SJCRH30 (cell line): ENCODE measurements at places on chromosomes 4 and X. TPM values are rescaled to one million over a fixed set of nuclear protein-coding genes. Genes with fewer than 3 reads are reported as not detected.

- H3K4me1 ChIP-seq, result no peaks in the 10 kb centered on the region
- H3K27ac ChIP-seq, result no peak overlapping the region
- no peak overlapping the region for H3K4me3 ChIP-seq
- no peaks in the 10 kb centered on the region for H3K36me3 ChIP-seq
- DNase-seq, result no peak
Measured at GRCh38 chrX:104284507-104284906, 29.8 kb upstream of the ESX1 start.

DNA sequence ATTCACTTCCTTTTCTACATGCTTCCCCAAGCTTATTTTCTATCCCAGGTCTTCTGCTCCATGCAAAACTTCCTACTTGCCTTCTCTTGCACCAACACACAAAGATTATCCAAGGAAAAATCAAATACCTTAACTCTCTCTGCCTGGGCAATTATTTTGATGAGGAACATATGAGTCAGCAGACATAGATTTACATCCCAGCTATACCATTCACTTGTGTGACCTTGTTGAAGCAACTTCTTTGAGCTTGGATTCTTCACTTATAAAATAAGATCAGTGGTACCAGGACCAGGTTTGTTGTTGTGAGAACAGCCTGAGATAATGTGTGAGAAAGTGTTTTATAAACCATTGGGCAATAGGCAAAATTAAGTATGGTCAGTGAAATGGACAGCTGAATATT, 39.1 kb upstream of the TMEM192 start:
- H3K4me1 ChIP-seq, result no peaks in the 10 kb centered on the region
- H3K27me3 ChIP-seq, result no peaks in the 10 kb centered on the region
- H3K36me3 ChIP-seq, result no peaks in the 10 kb centered on the region
- no peak overlapping the region for H3K27ac ChIP-seq
- DNase-seq, result no peak

DNA sequence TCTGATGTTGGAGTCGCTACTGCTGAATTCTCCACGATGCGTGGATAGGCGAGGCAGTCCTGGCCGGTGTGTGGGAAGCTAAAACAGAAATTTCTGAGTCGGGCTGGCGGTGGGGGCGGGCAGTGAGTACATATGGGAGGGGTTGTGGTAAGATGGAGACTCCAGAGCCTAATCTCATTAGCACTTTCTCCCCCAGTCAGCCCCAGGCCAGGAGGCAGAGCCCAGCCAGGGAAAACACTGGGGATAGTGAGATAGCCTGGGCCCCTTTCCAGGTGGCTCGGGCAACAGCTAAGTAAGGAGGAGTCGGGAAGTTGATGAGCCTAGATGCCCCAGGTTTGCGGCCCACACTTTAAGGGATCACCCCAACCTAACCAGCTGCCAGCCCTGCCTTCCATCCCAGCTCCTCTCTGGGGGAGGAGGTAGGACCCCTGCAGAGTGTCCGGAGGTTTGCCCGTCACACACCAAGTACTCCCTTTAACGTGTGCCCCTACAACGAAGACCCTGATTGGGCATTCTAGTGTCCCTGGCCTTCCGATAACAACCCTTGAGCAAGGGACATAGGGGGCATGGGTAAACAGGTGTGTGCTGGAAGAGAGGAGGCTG, 2.4 kb upstream of the LOC101059915 start:
- H3K4me3 ChIP-seq, result no peak overlapping the region
- no peaks in the 10 kb centered on the region for H3K36me3 ChIP-seq
- H3K27me3 ChIP-seq, result no peaks in the 10 kb centered on the region
- no peak for DNase-seq

- H3K27me3 ChIP-seq, result peaks cover 20% of the 10 kb centered on the region; the same call in 1 of the 2 replicates
- no peak for DNase-seq
- no peaks in the 10 kb centered on the region for H3K36me3 ChIP-seq
- H3K4me3 ChIP-seq, result no peak overlapping the region
- H3K4me1 ChIP-seq, result no peaks in the 10 kb centered on the region
- H3K27ac ChIP-seq, result no peak overlapping the region
Measured at GRCh38 chr4:8071766-8072165, 86.8 kb downstream of the ABLIM2 start.

DNA sequence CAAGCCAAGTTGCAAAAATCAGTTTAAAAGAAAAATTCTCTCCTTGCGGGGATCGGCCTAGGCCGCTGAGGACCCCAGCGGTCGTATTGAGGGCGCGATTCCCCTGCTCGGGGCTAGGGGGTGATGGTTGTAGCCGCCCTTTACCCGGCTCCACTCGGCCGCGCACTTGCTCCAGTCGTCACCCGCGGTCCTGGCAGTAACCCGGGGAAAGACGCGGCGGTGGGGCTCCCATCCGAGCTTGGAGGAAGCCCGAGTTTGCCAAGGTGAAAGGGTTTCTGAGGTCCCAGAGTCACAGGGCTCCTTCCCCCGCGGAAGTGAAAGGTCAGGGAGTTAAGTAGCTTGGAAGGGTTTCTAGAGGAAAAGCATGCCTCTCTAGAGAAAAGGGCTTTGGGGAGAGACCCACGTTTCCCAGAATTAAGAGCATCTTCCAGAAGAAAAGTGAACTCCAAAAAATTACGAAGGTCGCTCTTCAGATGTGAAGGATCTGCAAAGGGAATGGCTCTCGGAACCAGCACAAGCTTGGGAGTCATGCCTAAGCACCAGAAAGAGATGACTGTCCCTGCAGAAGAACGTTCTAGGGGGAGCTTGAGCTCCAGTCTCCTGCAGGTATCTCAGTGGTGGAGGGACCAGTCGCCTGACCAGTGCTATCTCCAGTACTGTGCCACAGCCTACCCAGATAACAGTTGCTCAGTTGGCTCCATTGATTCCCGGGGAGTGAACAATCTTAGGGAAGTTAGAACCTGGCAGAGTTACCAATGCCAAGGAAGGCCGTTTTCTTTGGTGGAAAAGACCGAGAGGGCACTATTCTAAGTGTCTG, 875 bp downstream of the LAP3 start:
- peaks cover 7% of the 10 kb centered on the region for H3K36me3 ChIP-seq
- peak overlapping the region; percentile 60 for H3K4me3 ChIP-seq
- no peaks in the 10 kb centered on the region for H3K4me1 ChIP-seq
- H3K27ac ChIP-seq, result peak overlapping the region; percentile 18; the same call in 1 of the 2 replicates
- H3K27me3 ChIP-seq, result no peaks in the 10 kb centered on the region
- no peak for DNase-seq

- H3K4me1 ChIP-seq, result peaks cover 18% of the 10 kb centered on the region; the same call in 1 of the 2 replicates
- H3K4me3 ChIP-seq, result no peak overlapping the region
- H3K36me3 ChIP-seq, result no peaks in the 10 kb centered on the region
- no peaks in the 10 kb centered on the region for H3K27me3 ChIP-seq
- no peak for DNase-seq
Measured at GRCh38 chr4:38004887-38005286, 44.7 kb downstream of the PTTG2 start.

DNA sequence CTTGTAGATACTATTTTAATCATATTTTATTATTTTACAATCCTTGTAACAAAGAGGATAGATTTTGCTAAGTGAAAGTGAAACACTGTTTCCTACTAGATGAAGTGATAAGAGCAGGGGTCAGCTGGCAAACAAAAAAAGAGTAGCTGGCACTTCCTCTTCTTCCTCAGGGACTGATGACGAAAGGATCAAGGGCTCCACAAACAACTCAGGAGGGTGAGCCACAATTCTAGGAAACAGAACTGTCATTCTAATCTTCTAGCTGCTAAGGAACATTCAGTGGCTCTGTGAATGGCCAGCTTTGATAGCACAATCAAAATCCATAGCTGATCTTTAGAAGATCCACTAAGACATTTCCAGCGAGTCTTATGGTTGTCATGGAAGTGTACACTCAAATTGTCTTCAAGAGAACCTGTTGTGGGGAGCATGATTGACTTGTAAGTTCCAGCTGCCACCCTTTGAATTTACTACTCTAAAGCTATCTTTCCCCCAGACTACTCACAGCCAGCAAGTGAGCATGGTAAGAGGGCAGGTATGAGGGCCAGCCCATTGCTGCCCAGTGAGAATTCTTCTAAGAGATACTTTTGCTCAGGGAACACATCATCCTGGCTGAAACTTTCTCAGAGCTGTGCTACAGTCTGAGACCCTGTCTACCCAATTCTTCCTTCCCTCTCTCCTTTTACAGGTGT, 275.7 kb upstream of the RASGEF1B start:
- no peak overlapping the region for H3K4me3 ChIP-seq
- no peaks in the 10 kb centered on the region for H3K36me3 ChIP-seq
- DNase-seq, result no peak
- H3K27me3 ChIP-seq, result no peaks in the 10 kb centered on the region; the same call in 1 of the 2 replicates

GRCh38 chr4:40307627-40308497, 27.3 kb upstream of the CHRNA9 start:
- no peak overlapping the region for H3K4me3 ChIP-seq
- H3K36me3 ChIP-seq, result no peaks in the 10 kb centered on the region
- no peak overlapping the region for H3K27ac ChIP-seq
- no peak for DNase-seq
- H3K4me1 ChIP-seq, result no peaks in the 10 kb centered on the region

DNA sequence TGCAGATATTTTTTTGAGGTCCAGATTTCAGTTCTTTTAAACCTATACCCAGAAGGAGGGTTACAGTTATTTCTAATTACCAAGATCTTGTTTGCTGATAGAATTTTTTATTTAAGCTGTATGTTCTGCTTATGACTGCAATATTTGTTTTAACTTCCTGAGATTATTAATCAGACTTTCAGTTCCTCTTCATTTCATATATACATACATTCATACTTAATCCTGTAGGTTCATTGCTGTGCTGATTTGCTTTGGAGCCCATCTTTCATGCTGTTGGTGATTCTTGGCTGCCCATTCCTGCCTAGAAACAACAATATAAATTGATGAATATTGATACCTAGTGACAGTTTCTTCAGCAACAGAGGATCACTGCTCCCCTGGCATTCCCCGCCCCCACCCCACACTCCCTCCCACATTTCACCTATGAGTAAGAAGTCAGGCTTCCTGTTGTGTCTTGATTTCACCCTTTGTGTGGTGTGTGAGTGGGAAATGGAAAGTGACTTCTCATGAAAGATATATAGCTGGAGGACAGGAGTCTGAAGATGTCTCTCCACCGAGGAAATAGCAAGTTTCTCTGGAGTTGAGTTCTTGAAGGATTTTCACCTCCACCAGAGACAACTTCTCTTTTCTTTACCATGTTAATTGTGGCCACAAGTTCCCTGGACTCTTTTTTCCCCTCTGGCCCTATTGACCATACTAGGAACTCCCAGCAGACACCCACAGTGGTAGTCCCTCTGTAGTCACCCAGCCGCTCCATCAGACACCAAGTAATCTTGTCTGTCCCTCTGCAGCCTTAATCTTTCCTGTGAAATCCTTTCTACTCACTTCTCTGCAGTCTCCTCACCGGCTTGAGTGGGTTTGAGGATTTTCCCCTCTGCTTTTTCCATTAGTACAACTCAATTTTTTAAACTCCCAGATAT, 118.4 kb downstream of the ASB9 start:
- H3K4me3 ChIP-seq, result no peak overlapping the region
- 0 out of 2 replicates have a peak, but pooled peaks cover 5% of the 10 kb centered on the region for H3K4me1 ChIP-seq
- no peak for DNase-seq
- H3K36me3 ChIP-seq, result no peaks in the 10 kb centered on the region
- no peak overlapping the region for H3K27ac ChIP-seq

- DNase-seq, result no peak
- no peaks in the 10 kb centered on the region for H3K36me3 ChIP-seq
- no peak overlapping the region for H3K4me3 ChIP-seq
- no peak overlapping the region for H3K27ac ChIP-seq
- no peaks in the 10 kb centered on the region for H3K27me3 ChIP-seq
Measured at GRCh38 chr4:109978704-109979454, 66.2 kb downstream of the EGF start.

DNA sequence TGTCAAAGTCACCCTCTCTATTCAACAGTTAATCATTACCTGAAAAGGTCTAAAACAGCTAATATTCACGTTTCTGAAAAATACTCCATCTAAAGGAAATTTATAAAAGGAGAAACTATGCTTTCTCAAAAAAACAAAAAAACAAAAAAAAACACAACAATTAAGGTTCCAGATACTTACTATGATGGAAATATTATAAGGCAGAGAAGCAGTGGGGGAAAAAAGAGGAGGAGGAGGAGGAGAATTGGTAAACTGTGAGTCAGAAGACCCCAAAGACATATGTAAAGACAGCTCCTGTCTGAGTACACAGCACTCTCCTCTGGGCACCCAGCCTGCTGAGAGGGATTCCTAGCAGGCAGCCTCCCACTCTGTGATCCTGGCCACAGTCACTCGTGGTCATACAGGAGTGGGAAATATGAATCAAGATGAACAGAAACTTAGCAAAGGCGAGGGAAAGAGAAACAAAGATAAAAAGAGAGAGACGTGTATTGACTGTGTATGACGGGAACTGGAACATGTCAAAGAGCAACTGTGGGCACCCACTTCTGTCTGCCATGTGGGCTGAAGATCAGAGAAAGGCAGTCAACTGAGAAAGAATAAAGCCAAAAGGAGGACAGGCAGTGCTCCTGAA, 12.5 kb downstream of the KLHL15 start:
- no peaks in the 10 kb centered on the region for H3K27me3 ChIP-seq
- no peaks in the 10 kb centered on the region for H3K4me1 ChIP-seq
- no peak overlapping the region for H3K27ac ChIP-seq
- no peaks in the 10 kb centered on the region for H3K36me3 ChIP-seq

- no peaks in the 10 kb centered on the region for H3K27me3 ChIP-seq
- H3K36me3 ChIP-seq, result no peaks in the 10 kb centered on the region
- no peak overlapping the region for H3K4me3 ChIP-seq
- H3K4me1 ChIP-seq, result no peaks in the 10 kb centered on the region
Measured at GRCh38 chrX:123060986-123061385, 123.1 kb upstream of the GRIA3 start.

- no peak overlapping the region for H3K4me3 ChIP-seq
- H3K36me3 ChIP-seq, result no peaks in the 10 kb centered on the region
- no peak for DNase-seq
- no peaks in the 10 kb centered on the region for H3K4me1 ChIP-seq
- no peak overlapping the region for H3K27ac ChIP-seq
Measured at GRCh38 chr4:129415004-129415403, 319.1 kb downstream of the C4orf33 start.

DNA sequence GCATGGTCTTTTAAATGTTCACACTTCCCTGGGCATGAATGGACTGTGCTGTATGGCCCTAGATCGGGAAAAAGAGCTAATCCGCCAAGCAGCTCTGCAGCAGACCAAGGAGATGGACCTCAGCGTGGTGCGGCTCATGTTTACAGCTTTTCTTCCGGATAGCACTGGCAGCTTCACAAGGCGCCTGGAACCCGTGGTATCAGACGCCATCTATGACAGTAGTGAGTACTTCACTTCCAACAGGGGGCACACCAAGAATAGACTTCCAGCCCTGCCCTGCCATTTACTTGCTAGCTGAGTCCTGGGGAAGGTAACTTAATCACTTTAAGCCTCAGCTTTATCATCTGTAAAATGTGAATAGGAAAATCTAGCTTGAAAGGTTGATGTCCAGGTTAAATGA, 77.7 kb downstream of the NFKB1 start:
- no peaks in the 10 kb centered on the region for H3K27me3 ChIP-seq
- no peak overlapping the region for H3K27ac ChIP-seq
- DNase-seq, result peak; percentile 12
- no peak overlapping the region for H3K4me3 ChIP-seq

The NAT8L gene
- 1.5 and 1.7 TPM in 2 replicates for total RNA-seq

The SPON2 gene
- 2.5 and 3.2 TPM in 2 replicates for total RNA-seq

The ACOT9 gene
- 75.4 and 82.3 TPM in 2 replicates for total RNA-seq
